ENCODE measurements at places on chromosomes 16 and 17.
A peak's percentile ranks its signal among the peaks of the same experiment; 100 is the strongest.

- no peak for DNase-seq
These were observed 282.2 kb downstream of the MAF start for GRCh38 chr16:79318143-79318899.

DNA sequence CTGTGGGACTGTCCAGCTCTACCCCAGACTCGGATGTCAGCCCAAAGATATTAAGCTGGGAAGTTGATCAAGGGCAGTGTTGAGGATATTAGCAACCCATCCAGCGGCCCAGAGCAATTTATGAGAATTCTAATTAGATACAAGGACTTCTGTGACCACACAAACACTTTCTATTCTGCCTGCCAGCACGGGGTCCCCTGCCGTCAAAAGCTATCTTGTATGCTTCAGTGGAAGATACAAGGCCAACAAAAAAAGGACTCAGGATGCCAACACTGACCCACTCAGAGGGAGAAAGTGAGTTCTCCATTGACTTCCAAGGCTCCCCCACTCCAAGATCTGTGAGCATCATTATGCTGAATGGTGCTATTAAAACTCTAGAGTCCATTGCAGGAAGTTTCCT lies 390.7 kb downstream of the GRIN2A start:
- no peak for DNase-seq

DNA sequence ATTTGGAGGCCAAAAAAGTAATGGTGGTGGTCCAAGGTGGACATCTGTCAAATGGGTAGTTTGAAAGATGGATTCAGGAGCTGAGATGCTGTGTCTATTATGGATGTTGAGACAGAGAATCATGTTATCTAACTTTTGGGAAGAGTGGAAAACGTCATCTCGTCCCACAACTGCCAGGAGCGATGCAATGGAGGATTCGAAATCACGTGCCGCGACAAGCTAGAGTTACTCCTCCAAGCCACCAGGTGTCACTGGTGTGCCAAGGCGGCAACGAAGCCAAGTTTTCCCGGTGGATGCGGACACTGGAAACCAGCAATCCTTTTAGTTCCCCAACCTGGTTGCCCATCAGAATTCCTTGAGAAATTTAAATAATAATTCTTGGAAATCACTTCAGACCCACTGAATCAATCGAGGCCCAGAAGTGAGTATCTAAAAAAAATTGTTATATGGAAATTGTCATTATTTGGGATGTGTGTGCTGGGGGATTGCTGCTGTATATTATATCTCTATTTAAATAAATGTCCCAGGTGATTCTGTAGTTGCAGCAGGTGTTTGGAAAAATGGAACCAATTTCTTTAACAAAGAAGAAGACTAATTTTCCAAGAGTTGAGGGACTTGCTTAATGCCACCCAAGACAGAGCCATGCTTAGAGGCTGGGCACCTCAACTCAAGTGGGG lies 206.1 kb downstream of the HAPSTR1 start:
- DNase-seq = no peak

DNA sequence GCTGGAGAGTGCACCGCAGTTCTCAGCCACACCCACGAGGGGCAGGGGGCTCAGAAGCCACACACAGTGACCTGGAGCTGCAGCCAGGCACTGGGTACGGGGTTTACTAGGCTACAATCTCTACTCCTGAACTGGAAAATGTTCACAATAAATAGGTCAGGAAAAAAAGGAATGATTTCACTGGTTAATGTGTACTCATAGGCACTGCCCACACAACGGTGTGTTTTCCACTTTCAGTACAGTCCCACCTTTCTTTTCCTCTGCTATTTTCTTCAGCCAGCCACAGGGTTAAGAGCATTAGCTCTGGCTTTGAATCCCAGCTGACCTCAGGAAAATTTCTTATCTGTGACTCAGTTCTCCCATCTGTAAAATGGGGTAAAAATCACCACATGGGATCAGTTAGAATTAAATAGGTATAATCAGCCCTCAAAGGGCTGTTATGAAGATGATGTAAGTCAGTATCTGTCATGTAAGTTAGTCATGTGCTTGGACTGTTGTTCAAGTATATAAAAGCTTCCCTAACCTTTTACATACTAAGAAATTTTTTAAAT lies 35.7 kb downstream of the ZCCHC14 start:
- DNase-seq = no peak

GRCh38 chr16:71658771-71659170 lies 32.8 kb downstream of the MARVELD3 start:
- DNase-seq = no peak

GRCh38 chr17:72656130-72656763 lies 436.2 kb downstream of the SLC39A11 start:
- DNase-seq = no peak

GRCh38 chr17:82583720-82584234 lies 64.2 kb downstream of the FOXK2 start:
- DNase-seq = no peak

DNA sequence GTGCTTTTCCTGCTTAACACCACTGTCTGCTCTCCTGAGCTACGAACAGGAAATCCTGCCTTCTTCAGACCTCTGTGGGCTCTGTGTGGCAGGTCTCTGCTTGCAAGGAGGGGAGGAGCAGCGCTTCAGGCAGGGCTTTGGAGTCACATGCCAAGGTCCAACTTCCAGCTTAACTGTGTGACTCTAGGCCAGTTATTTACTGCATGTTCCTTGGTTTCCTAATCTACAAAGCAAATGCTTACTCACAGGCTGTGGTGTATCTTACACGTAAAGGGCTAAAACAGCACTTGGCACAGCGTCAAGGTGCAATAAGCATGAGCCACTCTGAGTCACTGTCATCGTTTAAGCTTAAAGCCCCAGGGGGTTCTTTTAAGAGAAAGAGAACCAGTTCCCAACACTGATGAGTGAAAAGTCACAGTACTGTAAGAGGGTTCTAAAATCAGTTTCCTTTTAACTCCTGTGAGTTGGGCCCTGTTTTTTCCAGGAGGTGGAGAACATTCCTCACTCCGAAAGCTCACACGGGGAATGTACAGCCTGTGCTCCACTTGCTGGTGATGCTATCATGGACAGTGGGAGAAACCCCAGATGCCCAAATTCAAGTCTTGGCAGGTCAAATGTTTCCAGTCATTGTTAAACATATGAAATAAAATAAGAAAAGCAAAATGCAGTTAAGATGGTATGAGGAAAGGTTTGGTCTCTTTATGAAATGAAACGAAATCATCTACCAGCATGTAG lies 54.1 kb upstream of the BCAR1 start:
- DNase-seq = peak; percentile 54

DNA sequence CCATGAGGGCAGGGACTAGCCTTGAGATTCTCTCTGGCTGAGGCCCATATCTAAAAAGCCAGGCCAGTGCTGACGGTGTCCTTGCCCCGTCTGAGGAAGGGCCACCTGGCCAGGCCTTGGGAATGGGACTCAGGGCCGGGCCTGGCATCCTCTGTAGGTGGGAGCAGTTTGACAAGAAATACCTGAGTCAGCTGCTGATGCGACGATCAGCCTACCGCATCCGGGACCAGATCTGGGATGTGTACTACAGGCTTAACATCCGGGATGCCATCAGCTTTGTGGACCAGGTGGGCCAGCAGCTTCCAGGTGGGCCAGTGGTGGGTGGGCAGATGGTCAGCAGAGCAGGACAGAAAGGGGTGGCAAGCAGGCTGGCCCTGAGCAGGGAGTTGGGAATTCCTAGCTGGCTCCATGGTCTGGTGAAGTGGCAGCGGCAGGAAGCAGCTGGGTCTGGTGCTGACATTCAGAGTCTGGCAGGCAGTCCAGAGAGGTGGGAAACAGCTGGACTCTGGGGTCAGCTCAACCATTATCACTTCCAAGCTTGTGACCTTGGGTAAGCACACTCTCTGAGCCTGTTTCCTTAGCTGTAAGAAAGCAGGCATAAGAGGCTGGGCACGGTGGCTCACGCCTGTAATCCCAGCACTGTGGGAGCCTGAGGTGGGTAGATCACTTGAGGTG lies 9.5 kb downstream of the SLC9A5 start:
- DNase-seq = no peak

DNA sequence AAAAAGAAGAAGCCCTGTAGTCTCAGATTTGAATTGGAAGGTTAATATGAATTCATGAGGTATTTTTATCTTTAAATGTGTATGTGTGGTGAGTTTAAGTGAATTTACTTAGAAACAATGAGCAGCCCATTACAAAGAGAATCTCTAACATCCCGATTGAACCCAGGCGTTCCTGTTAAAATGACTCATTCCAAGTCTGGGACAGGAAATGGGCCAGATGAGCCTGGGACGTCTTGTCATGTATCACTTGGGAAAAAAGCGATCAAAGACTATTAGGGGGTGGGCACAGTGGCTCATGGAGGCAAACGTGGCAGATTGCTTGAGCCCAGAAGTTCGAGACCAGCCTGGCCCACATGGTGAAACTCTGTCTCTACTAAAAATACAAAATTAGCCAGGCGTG lies 81.6 kb downstream of the SEC14L1 start:
- no peak for DNase-seq

GRCh38 chr16:75304521-75305363 lies 53.3 kb upstream of the BCAR1 start:
- no peak for DNase-seq

GRCh38 chr16:57834936-57835335 lies 32.6 kb upstream of the KIFC3 start:
- DNase-seq = no peak

GRCh38 chr17:36088670-36089338 lies 1.1 kb downstream of the CCL3 start:
- DNase-seq = no peak

DNA sequence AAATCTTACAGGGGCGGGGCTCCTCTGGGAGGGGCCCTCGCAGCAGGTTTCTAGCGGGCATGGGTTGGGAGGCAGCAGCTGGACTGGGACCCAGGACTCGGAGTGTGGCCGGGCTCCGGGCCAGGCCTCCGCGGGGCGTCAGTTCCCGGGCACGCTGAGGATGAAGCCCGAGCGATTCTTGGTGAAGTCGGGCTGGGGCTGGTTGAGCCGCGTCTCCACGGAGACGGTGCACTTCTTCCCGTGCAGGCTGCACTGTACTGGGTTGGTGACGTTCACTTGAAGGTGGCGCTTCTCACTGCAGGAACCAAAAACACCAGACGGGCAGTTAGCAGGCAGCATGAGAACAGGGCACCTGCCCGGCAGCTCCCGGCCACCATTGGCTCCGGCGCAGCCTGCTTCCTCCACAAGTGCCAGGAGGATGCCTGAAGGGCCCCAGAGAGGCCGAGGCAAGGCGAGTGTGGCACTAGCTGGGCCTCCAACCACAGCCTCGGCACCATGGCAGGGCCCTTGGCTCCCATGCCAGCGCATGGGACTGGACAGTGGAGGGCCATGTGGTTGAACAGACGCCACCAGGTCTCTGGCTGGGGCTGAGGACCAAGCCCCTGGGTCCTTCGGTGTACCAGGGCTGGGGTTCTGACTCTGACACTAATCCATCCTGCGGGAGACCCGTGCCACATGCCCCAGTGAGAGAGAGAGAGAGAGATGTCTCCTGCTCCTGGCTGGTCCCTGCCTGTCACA lies 8.0 kb downstream of the CDK5R1 start:
- DNase-seq = peak; percentile 45

GRCh38 chr17:72124438-72124775 lies 3.6 kb downstream of the SOX9 start:
- DNase-seq = no peak

GRCh38 chr17:5785867-5786509 lies 201.7 kb upstream of the NLRP1 start:
- DNase-seq = no peak

DNA sequence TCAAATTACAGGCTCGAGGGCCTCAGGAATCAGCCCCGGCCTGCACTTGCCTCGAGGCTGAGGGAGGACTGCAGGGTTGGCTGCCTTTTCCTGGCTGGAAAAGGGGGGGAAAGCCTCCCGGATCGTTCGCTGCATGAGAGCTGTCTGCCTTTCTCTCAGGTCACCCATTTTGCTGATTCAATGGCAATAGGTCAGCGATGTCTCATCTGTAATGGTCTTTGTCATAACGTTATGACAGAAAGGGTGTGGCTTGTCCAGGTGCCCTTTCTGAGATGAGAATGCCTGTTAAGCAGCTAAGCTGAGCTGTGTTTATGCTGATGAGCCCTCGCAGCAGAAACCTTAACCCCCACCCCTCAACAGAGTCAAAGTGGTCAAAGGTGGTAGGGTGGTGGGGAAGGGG lies 81.8 kb downstream of the AKAP1 start:
- DNase-seq = no peak

- no peak for DNase-seq
These were observed 19.0 kb upstream of the VWA3A start for GRCh38 chr16:22073350-22073749.

DNA sequence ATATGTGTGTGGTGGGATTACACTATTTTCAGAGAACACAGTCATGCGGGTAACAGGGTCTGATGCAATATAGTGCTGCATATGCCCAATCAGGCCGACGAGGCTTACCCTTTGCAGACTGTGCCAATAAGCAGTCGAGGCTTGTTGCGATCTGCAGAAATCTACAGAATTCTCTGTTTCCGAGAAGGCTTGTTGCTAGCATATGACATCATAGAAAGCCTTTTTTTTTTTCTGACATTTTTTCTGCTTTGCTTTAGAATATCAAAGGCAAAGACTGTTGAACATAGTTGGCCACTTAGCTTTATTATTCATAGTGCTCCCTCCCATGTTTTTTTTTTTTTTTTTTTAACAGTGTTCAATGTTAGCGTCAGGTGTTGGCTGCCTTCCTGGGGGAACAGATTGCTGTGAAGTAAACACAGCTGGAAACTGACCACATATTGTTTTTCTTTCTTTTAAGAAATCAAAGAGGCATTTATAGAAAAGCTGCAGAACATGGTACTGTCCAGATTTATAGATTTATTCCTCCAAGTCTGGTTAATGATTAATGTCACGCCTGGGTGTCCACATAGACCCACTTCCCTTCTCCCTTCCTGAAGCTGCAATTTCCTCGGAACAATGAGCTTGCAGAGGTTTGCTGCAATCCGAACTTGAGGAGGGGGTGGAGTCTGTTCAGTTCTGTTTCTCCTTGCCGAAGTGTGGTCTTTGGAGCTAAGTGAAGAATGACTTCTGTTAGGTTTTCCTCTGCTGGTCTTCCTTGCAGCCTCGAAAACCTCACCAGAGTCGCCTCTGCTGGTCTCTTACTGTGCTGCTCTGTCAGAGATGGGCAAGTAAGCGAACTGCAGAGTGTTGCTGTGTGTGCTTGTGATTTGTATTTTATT lies 87.3 kb downstream of the MAP2K6 start:
- DNase-seq = peak; percentile 37

GRCh38 chr16:3065069-3065741 lies at the start of gene IL32:
TSS of gene IL32 (plus strand) at chr16:3065640. CDS start at chr16:3065812, 172 bp downstream.
- DNase-seq = no peak

- DNase-seq = peak; percentile 39
These were observed 173.3 kb upstream of the CACNG5 start for GRCh38 chr17:66661411-66662256.

- DNase-seq = no peak
These were observed 145.2 kb downstream of the SDK2 start for GRCh38 chr17:73498886-73499554.

GRCh38 chr16:87264634-87265033 lies 52.6 kb downstream of the C16orf95 start:
- DNase-seq = no peak

GRCh38 chr16:9567666-9568065 lies 476.2 kb downstream of the HAPSTR1 start:
- peak; percentile 73 for DNase-seq

Measured in NCI-H510A treated with DMSO at 0.1 percent for 48 hours (cell line).